Kidney capillary endothelial cell (primary cell): ENCODE measurements at places on chromosomes 13 and 19.

DNA sequence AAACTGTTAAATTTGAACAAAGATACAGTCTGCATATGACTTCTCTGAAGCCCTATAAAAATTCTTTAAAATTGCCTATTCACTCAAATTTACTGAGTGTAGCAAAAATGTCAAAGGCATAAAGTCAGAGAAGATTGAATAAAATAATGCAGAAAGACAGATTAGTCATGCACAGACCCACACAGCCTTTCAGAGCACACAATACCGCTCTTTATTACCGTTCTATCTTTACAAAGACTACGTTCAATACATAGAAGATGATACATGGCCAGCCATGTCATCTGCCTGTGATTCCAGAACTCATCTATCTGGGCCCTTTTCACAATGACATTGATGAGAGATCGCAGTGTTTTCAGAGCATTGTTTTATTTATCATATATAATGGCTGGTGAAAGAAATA, 107.2 kb downstream of the URI1 start:
- no peak for DNase-seq

DNA sequence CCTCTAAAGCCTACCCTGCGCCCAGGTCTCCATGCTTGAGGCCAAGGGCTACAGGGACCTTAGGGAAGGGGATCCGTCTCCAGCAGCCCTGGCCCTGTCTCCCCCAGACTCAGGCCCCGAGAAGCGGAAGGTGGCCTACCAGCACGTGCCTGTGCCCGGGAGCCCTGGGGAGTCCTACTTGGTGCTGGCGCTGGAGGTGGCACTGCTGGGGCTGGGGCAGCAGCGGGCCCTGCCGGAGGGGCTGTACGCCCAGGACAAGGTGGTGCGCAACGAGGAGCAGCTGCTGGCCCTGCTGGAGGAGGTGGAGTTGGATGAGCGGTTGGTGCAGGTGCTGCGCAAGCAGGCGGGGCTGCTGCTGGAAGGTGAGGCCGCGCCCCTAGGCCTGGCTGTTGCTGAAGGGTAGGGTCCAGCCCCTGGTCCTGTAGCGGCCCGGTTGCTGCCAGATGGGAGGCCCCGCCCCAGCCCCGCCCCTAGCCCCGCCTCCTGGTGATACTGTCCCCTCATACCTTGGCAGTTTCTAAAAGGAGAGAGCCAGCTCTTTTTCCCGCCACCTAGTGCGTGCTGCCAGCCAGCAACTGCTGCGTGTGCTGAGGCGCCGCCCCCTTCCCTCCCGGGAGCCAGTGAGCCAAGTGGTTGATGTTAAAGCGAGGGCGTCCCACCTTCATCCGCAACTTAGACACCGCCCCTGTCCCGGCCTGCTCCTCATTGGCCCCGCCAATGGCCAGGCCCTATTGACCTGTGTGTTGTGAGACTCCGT, 22.6 kb downstream of the ZSWIM4 start:
- no peak for DNase-seq

- DNase-seq: peak; percentile 37
These were observed 51.3 kb downstream of the ERICH6B start for GRCh38 chr13:45564133-45564776.

- no peak for DNase-seq
These were observed 3.1 kb upstream of the TSHZ3 start for GRCh38 chr19:31352296-31352781.

DNA sequence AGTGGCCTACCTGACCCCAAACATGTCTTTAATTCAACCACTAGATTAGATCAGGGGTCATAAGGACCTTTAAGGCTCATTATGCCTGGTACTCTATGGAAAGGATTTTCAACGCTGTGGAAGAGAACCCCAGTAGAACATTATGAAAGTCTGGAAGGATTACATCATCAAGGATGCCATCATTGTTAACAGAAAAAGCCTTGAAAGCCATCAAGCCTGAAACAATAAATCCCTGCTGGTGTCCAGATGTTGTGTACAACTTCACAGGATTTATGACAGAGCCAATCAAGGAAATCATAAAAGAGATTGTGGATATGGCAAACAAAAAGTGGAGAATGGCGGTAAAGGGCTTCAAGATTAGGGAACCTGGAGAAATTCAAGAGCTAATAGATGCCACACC, 59.7 kb downstream of the NAA16 start:
- no peak for DNase-seq

DNA sequence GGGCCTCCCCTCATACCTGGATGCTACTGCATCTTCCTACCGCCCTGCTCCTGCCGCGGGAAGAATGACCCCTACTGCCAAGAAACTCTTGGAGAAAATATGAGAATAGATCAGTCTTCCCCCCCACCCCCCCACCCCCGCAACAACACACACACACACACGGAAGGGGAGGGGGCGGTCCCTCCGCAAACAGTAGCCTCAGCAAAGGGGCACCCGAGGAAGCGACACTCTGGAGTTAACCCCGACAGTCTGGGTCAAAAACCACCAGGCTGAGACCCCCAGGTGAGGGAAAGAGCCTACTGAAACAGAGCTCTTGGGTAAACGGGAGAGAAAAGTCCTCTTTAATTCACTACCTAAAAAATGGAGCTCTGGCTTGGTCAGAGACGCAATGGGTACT, 1.2 kb downstream of the MED26 start:
- DNase-seq: no peak

DNA sequence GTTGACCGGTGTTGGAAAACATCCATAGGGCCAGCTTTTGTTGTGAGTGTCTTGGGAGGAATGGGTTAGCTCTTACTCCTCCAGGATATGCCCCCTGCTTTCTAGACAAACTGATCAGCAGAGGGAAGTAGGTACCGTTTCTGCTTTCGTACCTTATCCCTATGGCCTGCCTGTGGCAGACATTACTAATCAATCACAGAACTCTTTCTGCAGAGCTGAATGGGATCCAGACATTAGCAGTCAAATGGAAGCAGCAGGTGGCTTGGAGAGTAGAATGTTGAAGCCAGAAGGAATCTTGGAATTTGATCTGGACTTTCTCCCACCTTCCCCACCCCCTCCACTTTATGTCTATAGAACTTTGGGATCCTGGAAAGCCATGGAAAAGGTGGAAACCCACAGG, 17.1 kb downstream of the NWD1 start:
- no peak for DNase-seq

- DNase-seq: no peak
These were observed 484.8 kb upstream of the TSHZ3 start for GRCh38 chr19:31834070-31834469.

DNA sequence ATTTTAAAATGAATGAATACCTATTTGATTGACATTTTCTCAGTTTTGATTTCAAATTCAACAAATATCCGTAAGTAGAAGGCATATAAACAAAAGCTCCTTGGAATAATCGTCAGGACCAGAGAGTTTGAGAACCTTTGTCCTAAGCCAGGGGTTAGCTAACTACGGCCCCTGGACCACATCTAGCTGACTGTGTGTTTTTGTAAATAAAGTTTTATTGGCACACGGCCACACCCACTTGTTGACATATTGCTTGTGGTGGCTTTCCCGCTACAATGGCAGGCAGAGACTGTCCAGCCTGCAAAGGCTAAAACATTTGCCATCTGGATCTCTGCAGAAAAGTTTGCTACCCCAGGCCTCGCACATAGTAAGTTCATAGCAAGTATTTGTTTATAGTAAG, 83.4 kb downstream of the GNG7 start:
- no peak for DNase-seq

DNA sequence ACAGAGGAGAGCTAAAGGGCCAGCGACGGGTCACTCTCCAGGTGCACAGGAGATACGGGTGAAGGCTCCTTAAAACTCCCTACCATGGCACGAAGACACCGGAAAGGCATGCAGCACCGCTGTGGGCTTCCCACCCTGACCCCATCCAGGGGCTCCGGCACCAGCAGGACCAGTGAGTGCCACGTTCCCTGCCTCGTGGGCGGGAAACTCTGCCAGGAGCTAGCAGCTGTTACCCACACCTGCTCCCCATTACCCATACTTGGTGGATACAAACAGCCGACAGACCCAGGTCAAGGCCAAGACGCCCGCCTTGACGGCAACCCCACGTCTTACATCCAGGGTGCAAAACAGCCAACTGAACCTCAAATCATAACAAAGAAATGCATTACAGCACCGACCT, 56.7 kb downstream of the GNG7 start:
- DNase-seq: no peak

DNA sequence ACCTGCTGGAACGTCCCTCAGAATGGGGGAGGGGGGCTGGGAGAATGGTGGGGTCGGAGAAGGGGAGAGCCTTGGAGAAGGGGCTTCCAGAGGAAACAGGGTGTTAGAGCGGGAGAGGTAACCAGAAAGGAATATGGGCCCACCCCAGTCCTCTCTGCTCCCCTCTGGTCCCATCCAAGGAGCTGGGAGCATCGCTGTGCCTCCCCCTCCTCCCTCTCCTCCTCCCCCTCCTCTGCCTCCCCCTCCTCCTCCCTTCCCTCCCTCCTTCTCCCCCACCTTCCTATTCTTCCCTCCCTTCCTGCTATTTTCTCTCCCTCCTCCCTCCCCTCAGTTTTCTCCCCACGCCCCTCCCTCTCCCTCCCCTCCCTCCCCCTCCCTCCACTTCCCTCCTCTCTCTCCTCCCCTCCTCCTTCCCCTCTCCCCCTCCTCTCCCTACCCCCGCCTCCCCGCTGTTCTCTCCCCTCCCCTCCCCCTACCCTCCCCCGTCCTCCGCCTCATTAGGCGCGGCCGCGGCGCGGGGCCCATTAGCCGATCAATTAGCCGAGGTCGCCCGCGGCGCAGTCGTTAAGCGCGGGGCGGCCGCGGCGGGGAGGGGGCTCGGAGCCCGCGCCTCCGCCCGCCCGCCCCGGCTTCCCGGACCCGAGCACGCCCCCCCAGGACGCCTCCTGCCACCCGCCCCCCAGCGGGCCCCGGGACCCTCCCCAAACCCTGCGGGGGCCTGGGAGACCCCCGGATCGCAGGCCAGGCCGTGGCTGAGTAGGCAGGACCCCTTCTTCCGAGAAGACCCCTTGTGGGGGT, 15.4 kb downstream of the TLE5 start:
- DNase-seq: no peak

DNA sequence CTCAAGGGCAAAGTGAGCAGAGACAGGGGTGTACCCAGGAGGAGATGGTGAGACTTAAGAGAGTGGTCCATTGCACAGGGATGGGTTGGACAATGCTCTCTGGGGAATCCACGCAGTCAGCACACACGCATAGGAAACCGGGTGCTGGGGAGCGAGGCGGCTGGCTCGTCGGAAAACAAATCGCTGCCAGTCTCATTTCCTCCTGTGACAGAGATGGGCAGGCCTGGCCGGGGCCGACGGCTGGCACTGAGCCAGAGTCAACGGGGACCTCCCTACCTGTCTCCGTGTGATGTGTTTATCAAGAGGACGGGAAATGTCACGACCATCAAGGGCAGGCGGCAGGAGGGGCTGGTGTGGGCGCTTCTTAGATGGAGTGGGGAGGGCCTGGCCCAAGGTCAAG, 27.3 kb downstream of the PTPRS start:
- DNase-seq: peak; percentile 46

GRCh38 chr19:7817801-7818200, 12.2 kb upstream of the EVI5L start:
- DNase-seq: no peak

GRCh38 chr13:101584331-101584730, 131.9 kb downstream of the ITGBL1 start:
- DNase-seq: no peak

DNA sequence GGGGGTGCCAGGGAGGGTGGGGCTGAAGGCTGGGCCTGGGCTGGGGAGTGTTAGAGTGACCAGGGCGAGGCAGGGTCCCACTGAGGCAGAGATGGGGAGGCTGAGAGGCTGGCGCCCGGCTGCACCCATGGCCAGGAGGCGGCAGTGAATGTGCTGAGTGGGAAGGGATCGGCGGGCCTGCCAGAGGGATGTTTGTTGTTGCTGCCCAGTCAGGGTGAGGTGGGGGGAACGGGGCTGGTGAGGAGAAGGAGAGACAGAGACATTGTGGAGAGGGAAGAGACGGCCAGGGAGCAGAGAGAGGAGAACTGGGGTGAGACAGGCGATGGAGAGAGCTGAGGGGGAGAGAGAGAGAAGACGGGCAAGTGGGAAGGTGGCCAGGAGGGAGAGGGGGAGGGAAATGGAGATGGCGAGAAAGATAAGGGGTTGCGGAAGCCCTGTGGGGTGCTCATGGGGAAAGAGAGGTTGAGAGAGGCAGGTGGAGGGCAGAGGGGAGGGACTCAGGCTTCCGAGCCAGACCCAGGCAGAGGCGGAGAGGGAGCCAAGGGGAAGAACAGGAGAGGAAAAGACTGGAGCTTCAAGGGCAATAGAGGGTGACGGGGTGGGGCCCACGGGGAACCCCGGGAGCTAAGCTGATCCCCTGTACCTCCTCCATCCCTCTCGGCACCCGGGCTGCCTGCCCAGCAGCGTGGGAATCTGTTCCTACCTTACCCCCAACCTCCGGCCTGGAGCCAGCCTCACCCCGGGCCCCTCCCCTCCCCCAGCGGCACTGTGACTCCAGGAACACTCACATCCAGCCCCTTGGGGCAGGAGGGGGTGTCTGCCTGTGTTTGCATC, 690 bp upstream of the B3GNT8 start:
- DNase-seq: no peak

DNA sequence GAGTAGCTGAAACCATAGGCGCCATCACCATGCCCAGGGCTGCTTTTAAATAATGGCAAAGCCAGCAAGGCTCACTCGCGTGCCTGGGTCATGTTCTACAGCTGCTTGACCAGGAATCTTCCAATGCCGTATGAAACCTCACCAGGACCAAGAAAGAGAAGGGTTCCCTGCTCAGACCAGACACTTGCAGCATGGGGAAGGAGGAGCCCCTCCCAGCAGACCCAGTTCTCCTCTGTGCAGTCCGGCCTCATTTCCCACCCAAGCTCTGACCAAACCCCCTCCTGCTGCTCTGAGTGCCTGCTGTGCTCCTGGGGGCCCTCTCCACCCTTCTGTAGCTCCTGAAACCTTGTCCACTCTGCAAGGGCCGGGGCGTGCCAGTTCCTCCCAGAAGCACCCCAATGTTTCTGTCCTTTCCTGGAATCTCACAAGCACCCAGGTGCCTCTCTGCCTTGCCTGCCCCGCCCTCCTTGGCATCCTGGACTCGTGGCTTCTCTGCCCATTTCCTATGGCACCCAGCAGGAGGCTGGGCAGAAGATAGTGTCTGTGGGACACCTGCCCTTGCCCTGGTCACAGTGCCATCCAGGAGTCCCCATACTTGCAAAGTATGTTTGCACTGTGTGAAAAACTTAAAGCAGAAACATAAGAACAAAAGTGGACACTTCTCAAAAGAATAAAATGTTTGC, 6.8 kb upstream of the SLC7A9 start:
- DNase-seq: no peak

DNA sequence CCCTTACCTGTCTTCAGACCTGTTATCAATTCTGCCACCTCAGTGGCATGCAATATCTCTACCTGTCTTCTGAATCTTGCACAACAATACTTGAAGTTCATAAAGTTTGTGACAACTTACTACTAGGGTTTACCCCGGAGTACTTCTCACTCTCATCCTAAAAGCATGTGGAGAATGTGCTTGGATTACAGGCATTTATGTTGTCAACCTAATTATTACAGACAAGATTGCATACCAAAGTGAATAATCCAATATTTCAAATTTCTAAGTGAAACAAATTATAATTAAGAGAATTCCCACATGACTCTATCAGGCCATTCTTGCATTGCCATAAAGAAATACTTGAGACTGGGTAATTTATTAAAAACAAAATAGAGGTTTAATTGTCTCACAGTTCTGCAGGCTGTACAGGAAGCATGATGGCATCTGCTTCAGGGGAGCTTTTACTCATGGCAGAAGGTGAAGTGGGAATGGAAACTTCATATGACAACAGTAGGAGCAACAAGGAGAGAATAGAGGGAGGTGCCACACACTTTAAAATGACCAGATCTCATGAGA, 661.0 kb upstream of the SPRY2 start:
- DNase-seq: no peak
